AG09309 (cell line): ENCODE measurements at places on chromosomes 7 and 10.

DNA sequence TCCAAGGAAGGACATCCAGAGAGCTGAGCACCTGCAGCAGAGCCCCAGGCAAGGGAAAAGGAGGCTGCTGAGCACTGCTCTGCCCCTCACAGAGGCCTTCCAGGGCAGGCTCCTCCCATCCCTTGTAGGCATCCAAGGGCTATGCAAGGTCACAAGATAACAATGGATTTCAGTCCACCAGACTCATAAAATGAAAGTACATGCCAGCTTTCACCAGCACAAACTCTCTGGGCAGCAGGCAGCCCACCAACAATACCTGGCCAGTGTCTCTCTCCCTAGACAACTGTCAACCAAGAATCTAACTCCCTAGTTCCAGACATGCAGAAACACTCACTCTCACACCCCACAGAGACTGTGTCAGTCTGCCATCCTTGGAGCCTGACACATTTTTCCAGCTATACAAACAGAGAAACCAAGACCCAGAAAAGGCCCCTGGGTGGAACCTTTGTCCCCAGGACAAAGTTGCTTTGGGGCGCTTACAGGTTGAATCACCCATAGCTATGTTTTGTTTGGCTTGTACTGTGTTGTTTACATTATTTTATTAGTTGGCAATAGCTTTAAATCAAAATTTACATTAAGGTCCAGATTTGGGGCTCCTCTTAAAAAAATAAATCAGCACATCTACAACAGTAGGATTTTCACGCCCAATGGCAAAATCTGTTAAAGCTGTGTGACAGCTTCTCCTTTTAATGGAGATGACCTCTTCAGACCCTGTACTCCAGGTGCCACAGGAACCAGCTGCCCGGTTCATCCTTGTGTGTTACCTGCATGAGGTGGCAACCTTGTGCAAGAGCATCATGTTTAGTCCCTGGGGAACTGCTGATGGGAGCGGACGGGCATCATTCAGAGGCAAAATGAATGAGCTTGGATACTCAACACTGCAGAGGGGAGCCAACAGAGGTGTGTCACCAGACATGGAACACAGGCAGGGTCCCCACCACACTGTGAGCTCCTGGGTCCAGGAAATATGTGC, 5.2 kb downstream of the GRID1 start:
- DNase-seq, result no peak

GRCh38 chr7:45068236-45069023, 20.3 kb downstream of the NACAD start:
- no peak for DNase-seq

DNA sequence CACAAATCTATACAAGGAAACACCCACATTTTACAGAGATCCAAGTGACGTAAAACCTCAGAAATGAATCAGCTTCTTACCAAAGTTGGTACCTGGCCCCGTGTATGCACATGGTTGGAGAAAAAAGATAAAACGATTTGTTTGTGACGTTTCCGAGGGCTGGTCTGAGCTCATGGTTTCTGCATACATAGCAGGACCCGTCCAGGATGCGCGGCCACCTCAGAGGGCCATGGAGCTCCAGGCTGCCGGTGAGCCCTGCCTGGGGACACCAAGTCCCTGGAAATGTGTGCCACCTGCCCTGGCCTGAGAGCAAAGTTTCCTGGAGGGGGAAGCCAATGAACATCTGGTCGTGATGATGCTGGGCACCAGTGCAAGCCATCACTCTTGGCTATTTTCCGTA, 402.6 kb upstream of the MKI67 start:
- DNase-seq, result no peak

- peak; percentile 95 for DNase-seq
Measured at GRCh38 chr10:14588084-14588937, 186.4 kb downstream of the FAM107B start.

GRCh38 chr7:30920584-30921539, 9.2 kb downstream of the AQP1 start:
- DNase-seq, result no peak

- DNase-seq, result no peak
Measured at GRCh38 chr10:30284865-30285594, 64.0 kb downstream of the MTPAP start.

DNA sequence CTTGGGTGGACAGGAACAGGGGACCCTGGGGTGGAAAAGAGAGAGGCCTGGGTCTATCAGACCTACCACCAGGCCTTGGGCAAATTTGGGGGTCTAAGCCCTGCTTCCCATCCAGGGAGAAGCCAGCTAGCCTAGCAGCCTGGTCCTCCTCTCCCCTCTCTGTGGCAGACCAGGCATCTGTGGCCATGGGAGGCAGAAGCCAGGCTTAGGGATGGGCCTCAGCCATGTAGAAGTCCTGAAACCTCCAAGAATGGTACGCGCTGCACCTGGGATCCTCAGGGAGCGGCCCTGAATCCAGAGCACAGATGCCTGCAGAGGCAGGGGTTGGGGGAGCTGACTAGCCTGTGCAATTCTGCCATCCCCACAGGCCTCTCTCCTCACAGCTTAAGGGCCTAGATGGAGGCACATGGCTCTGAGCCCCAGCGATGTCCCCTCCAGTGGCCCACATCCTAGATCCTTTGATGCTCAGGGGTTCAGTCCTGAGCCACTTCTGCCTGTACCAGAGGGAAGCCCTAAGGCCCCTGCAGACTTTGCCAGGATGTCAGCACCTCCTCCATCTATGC, 21.2 kb downstream of the GRID1 start:
- DNase-seq, result no peak

DNA sequence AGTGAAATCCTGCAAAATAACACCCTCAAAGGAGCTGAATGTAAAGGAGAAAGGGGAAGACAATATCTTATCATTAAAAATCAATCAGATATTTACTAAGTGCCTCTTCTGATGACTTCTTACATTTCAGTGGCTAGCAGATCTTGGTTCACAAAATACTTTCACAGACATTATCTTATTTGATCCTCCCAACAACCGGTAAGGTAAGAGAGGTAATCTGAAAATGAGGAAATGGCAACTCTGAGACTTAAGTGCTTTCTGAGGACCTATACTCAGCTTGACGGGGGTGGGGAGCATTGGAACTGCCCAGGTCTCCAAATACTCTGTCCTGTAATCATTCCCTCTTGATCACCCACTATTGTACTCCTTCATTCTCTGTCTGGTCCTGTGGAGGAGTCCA, 144.6 kb upstream of the MKLN1 start:
- DNase-seq, result no peak

DNA sequence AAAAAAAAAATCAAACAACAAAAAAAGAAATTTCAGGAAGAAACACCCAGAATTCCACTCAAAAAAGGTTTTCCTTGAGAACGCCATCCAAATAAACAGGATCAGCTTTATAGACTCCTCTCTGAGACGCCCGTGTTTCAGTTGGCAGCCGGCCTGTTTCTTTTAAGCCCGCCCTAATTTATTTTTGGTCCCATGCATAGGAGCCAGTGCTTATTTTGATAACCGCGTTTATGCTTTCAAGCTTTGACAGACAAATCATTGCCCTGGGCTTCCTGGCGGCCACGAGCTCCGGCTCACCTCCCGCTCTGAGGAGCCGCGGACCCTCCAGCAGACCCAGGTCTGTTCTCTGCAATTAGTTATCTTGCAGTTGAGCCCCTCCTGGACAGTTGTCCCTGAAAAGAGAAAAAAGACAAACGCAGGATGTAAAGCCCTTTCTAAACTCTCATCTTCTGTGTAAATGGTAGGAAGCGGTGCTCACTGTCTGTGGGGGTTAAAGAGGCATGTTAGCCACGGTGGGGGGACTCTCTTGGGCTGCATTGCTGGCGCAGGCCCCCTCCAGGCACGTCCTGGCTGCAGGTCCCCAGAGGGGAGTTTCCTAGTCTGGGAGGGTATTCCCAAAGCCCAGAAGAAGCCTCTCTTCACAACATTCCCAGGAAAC, 22.2 kb upstream of the UNCX start:
- no peak for DNase-seq

DNA sequence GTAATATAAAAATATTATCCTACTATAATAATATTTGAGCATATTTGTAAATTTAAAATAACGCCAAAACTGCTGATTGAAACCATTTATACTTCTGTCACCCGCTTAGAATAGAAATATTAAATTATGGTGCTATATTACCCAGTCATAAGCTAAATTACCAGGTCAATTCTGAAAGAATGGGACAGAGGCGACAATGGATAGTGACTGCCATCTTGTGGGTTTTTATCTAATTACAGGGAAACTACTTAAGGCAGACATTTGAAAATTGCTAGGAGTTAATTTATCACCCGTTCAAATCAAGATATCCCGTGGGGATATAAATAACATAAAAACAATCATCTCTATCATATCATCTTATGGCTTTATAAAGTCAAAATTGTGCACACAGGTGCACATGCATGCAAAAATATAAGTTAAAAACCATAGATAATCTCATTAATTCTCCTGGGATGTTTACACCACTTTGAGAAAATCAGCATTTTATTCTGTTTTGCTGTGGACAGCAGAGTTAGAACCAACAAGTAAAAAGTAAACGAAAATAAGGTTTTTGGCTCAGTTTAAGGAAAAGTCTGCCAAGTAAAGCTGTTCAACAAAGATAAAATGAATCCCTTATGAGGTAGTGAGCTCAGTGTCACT, 41.3 kb upstream of the HPSE2 start:
- no peak for DNase-seq
